SHP77 (cell line): ENCODE measurements at places on chromosomes 1 and 21.
A peak's percentile ranks its signal among the peaks of the same experiment; 100 is the strongest.

- no peak for DNase-seq
Measured at GRCh38 chr1:22123901-22124404, 18.9 kb downstream of the WNT4 start.

GRCh38 chr21:44484498-44485253 lies 29.4 kb downstream of the LRRC3 start:
- no peak for DNase-seq

- no peak for DNase-seq
Measured at GRCh38 chr1:94316836-94317789, 79.7 kb upstream of the ARHGAP29 start.

GRCh38 chr1:183246436-183246835 lies 60.4 kb downstream of the LAMC2 start:
- no peak for DNase-seq

- DNase-seq, result no peak
Measured at GRCh38 chr1:98179151-98179773, 258.4 kb upstream of the DPYD start.

DNA sequence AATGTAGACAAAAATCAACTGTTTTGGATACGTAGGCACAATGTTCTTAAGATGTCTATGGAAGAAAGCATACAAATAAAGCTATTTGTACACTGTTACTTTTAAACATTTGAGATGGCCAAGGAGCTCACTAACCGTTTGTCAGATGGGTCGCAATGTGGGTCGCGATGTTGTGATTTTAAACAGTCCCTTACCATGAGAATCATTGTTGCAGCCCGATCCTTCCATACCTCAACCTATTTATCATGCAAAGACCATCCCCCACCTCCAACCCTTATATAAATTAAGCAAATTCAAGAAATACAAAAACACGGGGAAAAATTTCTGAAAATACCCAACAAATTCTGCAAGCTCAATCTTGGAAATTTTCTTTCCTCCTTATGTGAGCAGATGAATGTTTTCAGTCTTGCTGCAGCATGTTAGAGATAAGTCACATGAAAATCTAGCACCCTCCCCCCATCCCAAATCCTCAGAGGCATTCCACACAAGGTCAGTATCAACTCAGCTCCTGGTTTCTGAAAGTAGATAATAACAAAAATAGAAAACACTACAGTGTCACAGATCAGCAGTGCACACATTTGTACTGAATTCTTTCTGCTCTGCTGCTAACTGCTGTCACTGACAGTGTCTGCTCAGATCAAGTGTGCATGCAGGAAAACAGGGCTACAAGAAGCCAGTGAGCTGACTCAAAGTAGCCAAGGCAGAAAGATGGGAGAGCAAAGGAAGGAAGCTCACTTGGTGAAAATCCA lies 92.9 kb upstream of the TTC39A start:
- DNase-seq, result no peak

DNA sequence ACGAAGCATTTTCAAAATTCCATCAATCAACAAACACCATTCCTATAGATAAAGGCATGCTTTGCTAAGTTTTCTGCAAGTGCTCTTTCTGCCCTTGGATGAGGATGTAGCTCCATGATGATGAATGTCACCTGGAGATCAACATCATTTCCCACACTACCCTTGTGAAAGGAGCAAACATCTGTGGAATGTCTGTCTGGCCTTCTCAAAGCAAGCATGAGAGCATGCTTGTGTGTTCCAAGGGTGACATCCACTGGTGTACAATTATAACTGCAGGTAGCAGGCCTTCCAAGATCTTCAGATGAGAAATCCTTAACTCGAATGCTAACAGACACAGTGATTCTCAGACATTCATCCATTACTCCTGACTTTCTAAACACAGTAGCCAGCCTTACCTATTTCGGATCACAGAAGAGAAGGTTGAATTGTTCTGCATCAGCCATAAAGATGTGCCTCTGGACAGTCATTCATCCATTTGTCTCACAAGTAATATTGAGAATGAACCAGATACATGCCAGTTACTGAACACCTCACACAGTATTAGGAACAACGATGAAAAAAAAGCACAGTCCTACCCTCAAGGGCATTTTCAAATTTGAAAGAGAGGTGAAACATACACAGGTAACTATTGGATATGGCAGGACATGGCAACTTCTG lies 162.4 kb downstream of the TPR start:
- DNase-seq, result peak; percentile 61

GRCh38 chr1:16275591-16275990 lies 38.6 kb upstream of the CPLANE2 start:
- DNase-seq, result no peak

DNA sequence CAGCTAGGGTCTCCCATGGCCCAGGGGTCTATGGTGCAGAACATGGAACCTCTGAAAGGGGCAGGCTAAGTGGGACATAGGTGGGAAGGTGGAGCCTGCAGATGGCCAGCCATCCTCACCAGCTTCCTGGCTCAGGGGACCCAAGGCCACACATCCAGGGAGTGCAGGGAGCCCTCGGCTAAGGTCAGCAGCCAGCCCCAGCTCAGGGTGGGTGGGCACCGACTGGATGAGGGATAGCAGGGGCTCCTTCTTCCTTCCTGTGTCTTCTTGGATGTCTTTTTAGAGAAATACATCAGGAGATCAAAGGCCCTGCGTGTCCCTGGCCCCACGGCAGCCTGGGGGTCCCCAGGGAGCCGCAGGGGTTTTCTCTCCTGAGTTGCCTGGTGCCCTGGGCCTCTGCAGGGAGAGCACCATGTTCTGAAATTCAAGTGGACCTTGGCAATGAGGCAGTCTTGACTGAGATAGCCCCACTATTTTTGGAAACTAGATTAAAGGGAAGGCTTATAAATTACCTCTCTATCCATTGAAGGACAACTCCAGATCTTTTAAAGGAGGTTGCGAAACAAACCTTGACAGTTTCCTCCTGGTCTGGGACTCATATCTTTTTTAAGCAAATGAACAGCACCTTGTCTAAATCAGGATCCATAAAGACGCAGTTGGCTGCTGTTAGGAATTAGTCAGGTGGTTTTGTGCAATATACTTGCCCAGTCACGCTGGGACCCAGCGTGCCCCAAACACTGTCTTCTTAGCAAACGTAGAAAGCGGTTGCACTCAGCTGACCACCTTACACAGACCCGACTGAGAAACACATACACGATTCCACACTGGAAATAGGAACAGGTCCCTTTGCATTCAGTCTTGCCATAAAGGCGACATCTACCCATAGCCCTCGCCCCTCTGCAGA lies 242.3 kb downstream of the TOMM20 start:
- DNase-seq, result no peak

GRCh38 chr1:158199849-158200248 lies 19.2 kb downstream of the CD1D start:
- no peak for DNase-seq

GRCh38 chr1:209883341-209883971 lies 54.6 kb upstream of the SYT14 start:
- DNase-seq, result no peak

DNA sequence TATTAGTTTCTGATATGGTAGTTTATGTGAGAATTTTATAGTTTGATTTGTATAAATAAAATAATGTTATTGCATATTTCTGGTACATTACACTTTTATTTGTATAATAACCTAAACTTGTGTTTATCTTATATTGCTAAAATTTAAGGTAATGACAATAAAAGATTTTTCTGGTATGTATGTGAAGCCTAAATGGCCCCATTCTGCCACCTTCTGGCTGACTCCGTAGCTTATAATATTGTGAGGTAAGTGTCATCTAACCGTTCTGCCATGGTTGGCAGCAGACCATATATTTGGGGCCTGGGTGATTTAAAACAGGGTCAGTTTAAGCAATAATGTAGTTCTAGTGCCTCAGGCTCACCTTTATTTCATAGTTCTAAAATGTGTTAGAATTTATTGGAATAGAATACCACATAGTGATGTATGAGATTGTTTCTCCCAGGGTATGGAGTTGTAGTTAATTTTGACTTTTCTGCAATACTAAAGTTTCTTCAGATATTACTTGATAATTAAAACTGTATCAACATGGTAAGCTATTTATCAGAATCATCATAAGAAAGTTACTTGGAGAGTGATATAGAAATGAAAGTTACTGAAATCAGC lies 21.2 kb upstream of the PRKACB start:
- peak; percentile 48 for DNase-seq

GRCh38 chr1:8951231-8951630 lies 5.6 kb downstream of the CA6 start:
- no peak for DNase-seq

DNA sequence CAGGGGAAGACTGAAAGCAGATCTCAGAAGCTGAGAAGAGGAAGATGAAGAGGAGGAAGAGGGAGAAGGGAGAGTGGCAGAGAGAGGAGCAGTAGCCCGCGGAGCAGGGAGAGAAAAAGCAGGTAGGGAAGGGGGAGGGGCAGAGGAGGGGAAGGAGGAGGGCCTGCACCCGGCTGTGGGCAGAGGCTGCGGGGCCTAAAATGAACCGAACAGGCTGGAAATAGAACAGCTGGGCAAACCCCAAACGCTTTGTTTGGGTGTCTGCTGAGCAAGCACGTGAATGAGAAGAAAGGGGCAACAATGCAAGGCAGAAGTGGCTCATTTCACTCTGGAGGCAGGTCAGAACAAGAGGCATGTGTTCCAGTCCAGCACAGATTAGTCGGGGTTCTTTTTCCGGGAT lies 33.5 kb downstream of the KCNC4 start:
- peak; percentile 42 for DNase-seq

GRCh38 chr1:18859560-18859959 lies at the start of gene TAS1R2:
Gene TAS1R2, minus strand, starts transcription at chr1:18859660. Its CDS starts 0 bp downstream, at chr1:18859660.
- no peak for DNase-seq

- no peak for DNase-seq
Measured at GRCh38 chr1:34332996-34333395, 156.3 kb downstream of the C1orf94 start.

DNA sequence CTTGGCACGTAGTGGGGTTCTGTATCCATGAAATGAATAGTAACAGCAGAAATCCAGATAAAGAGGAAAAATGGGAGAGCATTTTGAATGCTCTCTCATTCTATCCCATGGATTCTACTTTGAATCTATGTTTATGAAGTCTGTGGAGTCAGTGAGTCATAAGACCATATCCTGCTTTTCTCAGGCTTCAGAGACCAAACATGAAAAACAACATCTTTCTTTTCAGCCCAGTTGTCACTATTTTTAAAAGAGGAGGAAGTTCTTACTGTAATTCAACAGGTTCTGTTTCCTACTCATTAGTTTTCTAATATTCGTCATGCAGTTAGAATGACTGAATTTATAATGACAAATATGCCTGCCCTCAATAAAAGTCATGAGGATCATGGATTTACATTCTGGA lies 39.4 kb upstream of the CD55 start:
- no peak for DNase-seq

DNA sequence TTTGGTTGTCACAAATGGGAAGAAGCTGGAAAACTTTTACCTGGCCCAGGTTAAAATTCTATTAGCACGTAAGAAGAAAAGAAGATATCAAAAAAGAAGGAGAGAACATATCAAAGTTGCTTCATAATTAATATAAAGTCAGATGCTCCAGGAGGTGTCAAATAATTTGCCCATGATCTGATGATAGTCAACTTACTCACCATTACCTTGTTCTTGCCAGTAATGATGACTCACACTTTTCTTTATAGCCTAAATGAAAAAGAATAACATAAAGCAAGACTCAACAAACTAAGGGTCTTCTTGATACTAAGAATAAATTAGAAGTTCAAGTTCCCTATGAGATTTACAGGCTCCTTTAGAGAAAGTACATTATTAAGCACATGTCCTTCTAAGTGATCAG lies 580.4 kb downstream of the TTLL7 start:
- no peak for DNase-seq

GRCh38 chr1:154878371-154879037 lies 8.4 kb upstream of the KCNN3 start:
- DNase-seq, result peak; percentile 80

- no peak for DNase-seq
Measured at GRCh38 chr1:85445906-85446305, 19.1 kb downstream of the DDAH1 start.

GRCh38 chr1:210937846-210938245 lies 196.1 kb downstream of the KCNH1 start:
- no peak for DNase-seq

GRCh38 chr21:14911351-14911750 lies 153.4 kb downstream of the NRIP1 start:
- DNase-seq, result no peak

- DNase-seq, result no peak
Measured at GRCh38 chr21:45383111-45383614, 21.8 kb upstream of the COL18A1 start.

DNA sequence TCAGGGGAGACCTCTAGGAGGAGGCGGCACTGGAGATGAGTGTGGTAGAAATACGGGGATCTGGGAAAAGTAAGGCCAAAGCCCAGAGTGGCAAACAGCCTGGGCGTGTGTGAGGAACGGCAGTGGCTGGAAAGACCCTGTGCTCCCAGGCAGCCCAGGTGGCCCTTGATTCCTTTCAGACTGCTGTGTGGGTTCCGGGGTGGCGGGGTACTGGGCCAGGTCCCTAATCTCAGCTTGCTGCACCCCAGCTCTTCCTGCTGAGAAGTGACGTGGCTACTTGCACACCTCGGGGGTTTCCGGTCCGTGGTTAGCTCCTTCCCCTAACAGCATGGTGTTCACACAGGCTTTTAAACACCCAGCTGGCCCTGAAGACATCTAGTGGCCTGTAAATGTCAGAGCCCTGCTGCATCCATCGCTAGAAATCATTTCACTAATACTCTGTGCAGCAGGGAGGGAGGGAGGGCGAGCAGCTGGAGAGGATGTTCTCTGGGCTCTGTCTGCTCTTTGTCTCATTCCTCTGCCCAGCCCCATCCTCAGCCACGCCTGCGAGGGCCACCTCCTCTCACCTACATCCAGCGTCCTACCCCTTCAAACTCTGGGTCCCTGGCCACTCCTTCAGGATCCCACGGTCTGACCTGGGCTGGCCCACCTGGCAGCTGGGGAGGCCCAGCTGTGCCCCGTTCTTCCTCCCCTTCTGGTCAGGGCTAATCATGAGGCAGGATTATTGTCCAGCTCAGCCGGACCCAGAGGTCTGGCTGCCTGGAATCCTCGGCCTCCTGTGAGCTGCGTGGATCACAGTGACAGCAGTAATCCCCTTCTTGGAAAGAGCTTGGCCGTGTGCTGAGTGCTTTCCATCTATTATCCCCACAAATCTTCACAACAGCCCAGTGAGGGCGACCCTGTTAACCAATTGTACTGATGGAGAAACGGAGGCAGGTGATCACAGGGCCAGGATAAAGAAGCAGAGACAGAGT lies 7.2 kb downstream of the ZDHHC18 start:
- DNase-seq, result no peak

DNA sequence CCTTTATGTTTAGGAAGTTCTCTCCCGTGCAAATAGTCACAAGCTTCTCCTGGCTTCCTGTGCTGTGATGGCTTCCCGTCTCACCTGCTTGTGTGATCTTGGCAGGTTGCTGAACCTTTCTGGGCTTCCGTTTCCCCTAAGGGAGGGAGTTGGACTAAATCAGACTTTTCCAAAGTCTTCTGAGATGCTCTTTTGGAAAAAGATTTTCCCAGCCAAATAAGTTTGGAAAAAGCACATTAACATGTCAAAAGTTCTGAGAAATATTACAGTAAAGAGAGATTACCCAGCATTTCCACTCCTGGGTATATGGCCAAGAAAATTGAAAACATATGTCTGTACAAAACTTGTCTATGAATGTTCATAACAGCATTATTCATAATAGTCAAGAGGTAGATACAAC lies 36.0 kb upstream of the TENT5C start:
- no peak for DNase-seq
